ENCODE measurements at places on chromosomes 1 and 21.

DNA sequence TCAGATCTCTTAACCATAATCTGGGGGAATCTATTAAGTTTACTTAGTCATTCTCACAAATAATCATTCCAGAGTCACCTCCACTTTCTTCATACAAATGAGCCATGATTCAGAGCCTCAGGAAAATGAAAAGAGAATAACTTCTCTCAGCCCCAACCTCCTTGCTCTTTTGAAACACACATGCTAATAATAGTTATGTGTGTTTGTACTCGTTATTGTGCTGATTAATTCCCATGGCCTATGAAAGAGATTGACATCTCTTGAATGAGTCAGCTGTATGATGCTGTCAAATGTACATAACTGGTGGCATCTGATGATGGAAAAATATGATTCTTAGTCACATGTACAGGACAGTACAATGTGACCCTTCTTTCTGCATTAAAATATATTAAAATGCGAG, 41.5 kb downstream of the DTL start:
- DNase-seq = no peak

GRCh38 chr21:17853393-17854275, 34.5 kb upstream of the C21orf91 start:
- DNase-seq = no peak

DNA sequence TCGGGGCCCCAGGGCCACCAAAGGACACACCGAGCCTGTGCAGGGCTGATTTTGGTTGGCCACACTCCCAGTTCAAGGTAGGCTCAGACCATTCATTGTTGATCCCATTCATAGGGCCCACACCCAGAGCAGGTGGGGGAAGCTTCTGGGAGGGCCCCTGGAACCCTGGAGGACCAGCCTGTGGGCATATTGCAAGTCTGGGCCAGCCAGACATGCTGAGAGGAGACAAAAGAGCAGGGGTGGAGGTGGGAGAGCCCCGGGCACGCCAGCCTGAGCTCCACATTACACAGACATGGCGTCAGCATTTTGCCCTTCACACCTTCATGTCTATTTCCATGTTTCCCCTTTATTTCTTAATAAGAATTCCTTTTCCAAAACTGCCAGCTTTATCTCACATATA, 25.7 kb downstream of the PMVK start:
- DNase-seq = no peak

DNA sequence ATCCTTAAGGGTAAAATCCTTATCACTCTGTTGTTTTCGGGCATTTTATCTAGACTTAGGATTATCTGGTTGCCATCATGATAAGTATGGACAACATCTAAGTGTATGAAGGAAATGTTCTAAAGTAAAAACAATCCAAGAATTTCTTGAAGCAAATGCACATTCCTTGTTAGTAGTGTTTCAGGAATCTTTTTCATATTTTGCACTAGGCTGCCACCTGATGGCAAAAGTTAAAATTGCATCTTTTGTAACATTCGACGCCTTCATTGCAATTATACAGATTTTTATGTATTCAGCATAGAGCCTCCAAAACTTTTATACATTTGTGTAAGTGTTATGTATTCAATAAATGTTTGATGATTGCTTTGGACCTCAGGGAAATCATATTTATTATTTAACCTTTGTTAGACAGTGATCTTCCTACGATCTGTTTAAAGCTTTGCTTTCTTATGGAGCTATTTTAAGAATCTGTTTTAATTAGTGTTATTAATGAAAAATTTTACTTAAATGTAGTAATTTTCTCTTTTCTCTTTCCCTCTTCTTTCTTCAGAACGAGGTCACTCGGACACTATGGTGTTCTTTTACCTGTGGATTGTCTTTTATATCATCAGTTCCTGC, 49.4 kb upstream of the KIAA1614 start:
- no peak for DNase-seq

DNA sequence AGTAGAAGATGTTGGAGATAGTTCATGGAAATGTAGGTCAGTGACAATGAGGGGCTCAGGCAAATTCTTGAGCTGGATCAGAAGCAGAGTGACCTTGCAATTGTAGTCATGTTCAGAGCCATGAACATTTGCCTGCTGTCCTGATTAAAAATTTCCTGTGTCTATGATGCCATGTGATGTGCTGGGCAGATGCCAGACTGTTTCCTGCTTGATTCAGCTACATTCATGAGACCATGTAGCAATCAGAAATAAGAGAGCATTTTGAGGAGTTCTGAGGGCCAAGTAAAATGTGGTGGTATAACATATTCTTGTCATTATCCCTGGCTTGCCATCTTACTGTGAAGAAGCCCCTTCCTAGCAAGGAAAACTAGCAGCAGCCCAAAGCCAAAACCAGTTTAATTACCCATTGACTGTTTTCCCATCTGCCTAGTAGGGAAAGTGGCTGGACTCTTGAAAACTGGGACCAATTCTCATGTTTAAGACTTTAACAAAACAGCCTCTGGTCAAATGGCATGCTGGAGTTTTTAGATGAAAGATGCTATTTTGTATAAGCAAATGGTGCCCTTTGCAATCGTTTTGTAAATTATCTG, 118.3 kb downstream of the NOS1AP start:
- no peak for DNase-seq

DNA sequence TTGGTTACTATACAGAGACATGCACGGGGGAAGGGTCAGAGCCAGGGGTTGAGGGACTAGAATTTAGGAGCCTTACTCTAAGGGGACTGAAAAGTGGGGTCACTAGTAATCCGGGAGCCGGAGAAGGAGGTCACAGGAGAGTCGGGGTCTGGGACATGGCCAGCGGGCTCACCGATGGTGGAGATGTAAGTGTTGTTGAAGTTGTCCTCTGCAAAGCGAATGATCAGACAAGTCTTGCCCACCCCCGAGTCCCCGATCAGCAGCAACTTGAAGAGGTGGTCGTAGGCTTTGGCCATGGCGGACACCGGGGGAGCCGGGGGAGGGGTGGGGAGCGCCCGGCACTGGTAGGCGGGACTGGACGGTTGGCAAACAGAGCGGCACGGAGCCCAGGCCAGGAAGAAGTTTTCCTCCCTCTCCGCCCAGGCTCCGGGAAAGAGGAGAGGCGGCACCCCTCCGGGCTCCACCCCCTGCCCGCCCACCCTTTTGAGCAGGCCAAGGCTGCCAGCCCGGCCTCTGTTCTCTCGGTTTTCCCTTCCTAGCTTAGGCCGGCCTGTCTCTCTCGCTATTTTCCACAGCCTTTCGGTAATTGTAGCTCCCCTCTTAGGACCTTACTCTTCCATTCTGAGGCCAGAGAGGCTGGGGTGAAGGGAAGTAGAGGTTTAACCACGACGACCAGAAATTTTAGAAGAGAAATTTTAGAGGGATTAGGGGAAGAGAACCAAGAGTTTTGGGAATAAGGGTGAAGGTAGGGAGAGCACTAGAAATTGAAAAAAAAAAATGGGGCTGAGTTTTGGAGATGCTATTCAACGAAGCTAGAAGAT, at the start of gene RAB13:
Gene RAB13, minus strand, starts transcription at position 399 of the 821 bp plus-strand sequence. Its CDS starts 103 bp downstream, at position 296.
- no peak for DNase-seq

- DNase-seq = no peak
These were observed 17.2 kb downstream of the PKN2 start for GRCh38 chr1:88701275-88701674.

DNA sequence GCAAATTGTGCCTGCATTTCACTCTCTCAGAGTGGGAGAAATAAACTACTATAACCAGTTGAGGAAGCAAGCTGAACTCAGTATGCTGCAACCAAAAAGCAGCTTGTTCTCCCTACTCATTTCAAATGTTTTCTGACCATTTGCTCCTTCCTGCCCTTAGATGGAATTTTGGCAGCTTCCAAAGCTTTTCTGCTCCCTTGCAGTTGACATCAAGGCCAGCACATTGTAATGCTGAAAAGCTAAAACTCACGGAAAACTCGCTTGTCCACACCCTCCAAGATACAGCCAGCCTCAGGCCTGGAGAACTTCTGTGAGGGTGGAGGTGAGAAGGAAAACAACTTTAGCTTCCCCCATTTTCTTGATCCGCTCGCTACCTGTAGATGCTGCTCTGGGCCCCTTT, 5.0 kb upstream of the CHML start:
- DNase-seq = no peak

DNA sequence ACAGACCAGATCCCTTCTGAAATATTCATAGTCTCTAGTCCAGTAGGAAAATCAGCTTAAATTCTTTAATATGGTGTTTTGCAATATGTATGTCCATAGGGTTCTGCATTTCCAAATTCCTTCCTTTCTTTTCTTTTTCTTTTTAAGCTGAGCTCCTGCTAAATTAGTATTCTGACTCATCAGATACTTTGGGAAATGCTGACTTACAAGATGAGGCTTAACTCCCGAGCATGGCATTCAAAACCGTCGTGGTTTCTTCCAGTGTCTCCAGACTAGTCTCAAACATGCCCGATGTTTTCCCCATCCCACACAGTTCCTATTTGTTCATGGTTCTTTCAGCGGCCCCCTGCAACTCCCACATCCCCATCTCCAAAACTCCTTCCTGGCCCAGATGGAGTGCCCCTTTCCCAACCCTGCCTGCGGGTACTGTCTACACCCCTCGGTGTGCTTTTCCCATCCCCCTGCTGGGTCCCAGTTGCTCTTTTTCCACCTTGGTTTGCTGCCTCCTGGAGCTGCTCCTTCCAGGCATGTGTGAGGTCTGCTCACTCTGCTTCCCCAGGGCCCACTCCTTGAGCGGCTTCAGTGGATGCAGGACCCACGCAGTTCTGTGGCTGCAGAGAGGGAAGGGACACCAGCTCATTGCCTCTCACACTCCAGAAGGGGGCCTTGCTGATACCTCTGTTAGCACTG, 19.5 kb upstream of the ETV3 start:
- no peak for DNase-seq

- no peak for DNase-seq
These were observed 380.4 kb downstream of the NPHP4 start for GRCh38 chr1:5611851-5612250.

DNA sequence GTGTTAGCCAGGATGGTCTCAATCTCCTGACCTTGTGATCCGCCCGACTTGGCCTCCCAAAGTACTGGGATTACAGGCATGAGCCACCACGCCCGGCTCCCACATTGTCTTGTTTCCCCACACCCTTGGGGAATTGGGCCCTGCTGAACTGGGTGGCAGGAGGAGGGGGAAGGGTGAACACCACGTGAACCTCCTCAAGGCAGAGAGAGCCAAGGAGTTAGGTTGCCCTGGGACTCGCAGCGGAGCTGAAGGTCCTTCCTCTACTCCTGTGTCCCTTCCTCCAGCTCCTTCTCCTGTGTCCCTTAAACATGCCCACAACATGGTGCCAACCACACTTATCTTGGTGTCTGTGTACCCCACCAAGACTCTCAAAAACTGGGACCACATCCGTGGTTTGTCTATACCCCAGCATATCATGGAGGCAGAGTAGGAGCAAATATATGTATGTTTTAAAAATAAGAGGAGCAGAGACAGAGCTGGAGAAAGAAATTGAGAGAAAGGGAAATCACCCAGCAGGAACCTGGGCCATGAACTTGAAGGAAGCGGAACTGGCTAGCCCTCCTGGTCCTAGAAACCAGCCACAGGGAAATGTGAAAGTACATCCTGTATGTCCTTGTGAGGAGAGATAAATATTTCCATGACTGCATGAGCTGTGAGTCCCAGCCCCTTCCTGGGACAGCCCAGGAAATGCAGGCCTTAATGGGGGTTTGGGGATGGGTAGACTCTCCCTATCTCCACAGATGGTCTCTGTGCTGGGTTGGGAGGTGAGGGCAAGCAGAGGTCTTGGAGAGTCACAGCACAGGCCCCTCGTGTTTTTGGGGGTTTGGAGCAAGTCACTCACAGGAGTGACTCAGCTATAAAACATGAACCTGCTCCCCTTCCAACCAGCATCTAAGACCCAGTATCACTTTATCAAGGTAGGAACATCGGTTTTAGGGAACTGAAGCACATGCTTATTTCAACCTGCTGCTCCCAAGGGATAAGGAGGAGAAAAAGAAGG, 9.4 kb upstream of the TAL1 start:
- no peak for DNase-seq

DNA sequence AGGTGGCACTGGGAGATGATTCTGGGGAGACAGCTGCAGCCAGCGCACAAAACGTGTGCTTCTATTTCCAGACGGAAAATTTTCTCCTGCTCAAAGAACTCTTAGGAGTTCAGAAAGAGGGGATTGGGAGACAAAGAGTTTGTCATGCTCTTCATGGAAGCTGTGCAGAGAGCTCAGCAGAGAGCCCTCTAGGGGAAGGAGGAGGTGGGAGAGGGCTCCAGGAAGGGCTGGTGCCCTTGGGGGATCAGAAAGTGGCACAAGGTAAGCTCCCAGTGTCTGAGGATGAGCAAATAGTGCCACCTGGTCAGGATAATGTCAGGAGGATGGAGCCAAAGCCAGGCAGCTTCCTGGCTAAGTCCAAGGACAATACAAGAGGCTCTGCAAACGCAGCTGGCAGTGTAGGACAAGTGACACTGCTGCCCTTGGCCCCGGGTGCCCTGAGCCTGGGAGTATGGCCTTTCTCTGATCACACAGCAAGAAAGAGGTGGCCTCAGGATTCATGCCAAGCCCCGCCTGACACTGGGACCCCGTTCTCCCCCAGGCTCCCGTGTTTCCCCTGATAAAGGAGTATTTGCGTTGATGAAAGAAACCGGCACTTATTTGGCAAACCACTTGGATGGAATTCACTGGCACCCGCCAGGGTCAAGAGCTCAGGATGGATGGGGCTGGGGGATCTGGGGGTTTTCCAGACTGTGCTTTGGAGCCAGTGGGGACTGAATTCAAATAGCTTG, 254.0 kb downstream of the PTPRU start:
- DNase-seq = no peak

- DNase-seq = no peak
These were observed 3.4 kb downstream of the LACTBL1 start for GRCh38 chr1:22969304-22969709.

DNA sequence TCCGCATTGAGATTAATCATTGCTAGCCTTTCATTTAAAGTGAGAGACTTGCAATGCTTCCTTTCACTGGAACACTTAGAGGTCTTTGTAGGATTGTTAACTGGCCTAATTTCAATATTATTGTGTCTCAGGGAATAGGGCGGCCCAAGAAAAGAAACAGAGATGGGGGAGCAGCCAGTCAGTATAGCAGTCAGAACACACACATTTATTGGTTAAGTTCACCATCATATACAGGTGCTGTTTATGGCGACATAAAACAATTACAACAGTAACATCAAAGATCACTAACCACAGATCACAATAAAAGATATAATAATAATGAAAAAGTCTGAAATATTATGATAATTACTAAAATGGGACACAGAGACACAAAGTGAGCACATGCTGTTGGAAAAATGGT, 29.4 kb downstream of the BARHL2 start:
- no peak for DNase-seq

DNA sequence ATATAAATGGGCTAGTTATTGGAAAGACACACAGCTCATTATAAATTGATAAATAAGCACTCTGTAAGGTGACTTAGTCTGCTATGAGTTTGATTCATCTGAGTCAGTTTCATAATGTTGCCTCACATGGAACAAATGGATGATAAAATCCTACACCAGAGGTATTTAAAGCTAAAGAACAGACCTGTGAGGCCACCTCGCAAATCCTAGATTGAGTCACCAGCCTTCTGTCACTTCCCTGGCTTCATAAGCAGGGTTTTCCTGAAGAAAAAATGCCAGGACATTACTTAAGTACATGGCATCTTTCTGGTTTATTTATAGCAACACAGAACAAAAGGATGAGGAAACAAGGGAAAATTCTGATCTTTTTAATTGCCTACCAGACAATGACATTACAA, 18.4 kb downstream of the CD2 start:
- DNase-seq = no peak

GRCh38 chr1:58586271-58586670, 9.2 kb upstream of the TACSTD2 start:
- DNase-seq = no peak
